Spinal cord (tissue), 10 donors: ENCODE measurements at places on chromosomes 3 and 15. TPM values are rescaled to one million over a fixed set of nuclear protein-coding genes. Genes with fewer than 3 reads are reported as not detected.

SLC15A2 gene
- polyA plus RNA-seq, result 55.9 TPM

CRYGS gene
- 6.1 TPM for polyA plus RNA-seq

GANC gene
- 20.9 TPM for polyA plus RNA-seq

GPR87 gene
- polyA plus RNA-seq, result not detected

KIF7 gene
- 11.5 TPM for polyA plus RNA-seq

BRPF1 gene
- 16.7 TPM for polyA plus RNA-seq

MOBP gene
- 257 TPM for polyA plus RNA-seq

FES gene
- polyA plus RNA-seq, result 12.1 TPM

ARIH2 gene
- 66.6 TPM for polyA plus RNA-seq

CIDEC gene
- polyA plus RNA-seq, result 0.54 TPM

SSUH2 gene
- 2.3 TPM for polyA plus RNA-seq

EIF4A2 gene
- 611 TPM for polyA plus RNA-seq

AQP9 gene
- 0.30 TPM for polyA plus RNA-seq

UROC1 gene
- 0.29 TPM for polyA plus RNA-seq

PODXL2 gene
- polyA plus RNA-seq, result 221 TPM

ARGFX gene
- not detected for polyA plus RNA-seq

GATM gene
- 249 TPM for polyA plus RNA-seq

EPB42 gene
- polyA plus RNA-seq, result 1.2 TPM

IL17RE gene
- polyA plus RNA-seq, result 2.7 TPM

PTH1R gene
- 12.0 TPM for polyA plus RNA-seq

RPL39L gene
- polyA plus RNA-seq, result 16.6 TPM

TMEM212 gene
- polyA plus RNA-seq, result 0.57 TPM

GASK1A gene
- 5.2 TPM for polyA plus RNA-seq

DIPK2A gene
- 25.5 TPM for polyA plus RNA-seq

CYP11A1 gene
- 2.1 TPM for polyA plus RNA-seq

COL8A1 gene
- polyA plus RNA-seq, result 23.5 TPM

NANOGP8 gene
- polyA plus RNA-seq, result 1.0 TPM

SH2D7 gene
- 1.9 TPM for polyA plus RNA-seq

RCCD1 gene
- 25.6 TPM for polyA plus RNA-seq

LTF gene
- polyA plus RNA-seq, result 0.47 TPM

CYP8B1 gene
- polyA plus RNA-seq, result 0.09 TPM

WDR93 gene
- 1.2 TPM for polyA plus RNA-seq
